ENCODE measurements at places on chromosomes 6 and 20. TPM values are rescaled to one million over a fixed set of nuclear protein-coding genes. Genes with fewer than 3 reads are reported as not detected.

HLA-G gene
- not detected for total RNA-seq

CCM2L gene
- 11.3 TPM for total RNA-seq

NFATC2 gene
- total RNA-seq: 8.8 TPM

MOCS3 gene
- 4.1 TPM for total RNA-seq

NKX2-2 gene
- not detected for total RNA-seq

CDH4 gene
- total RNA-seq: 0.45 TPM

HNF4A gene
- total RNA-seq: 0.63 TPM

FRK gene
- 0.57 TPM for total RNA-seq

COL21A1 gene
- 9.6 TPM for total RNA-seq

CYP39A1 gene
- 7.0 TPM for total RNA-seq

NR2E1 gene
- not detected for total RNA-seq

GLP1R gene
- total RNA-seq: not detected

MYB gene
- total RNA-seq: 0.83 TPM

CLIC5 gene
- 6.3 TPM for total RNA-seq

ADGB gene
- total RNA-seq: not detected

HS3ST5 gene
- total RNA-seq: 0.13 TPM

GGTLC1 gene
- not detected for total RNA-seq

TREML2 gene
- total RNA-seq: not detected

GMPR gene
- 41.9 TPM for total RNA-seq

FERMT1 gene
- 0.42 TPM for total RNA-seq

PNPLA1 gene
- not detected for total RNA-seq

TP53TG5 gene
- not detected for total RNA-seq

C20orf141 gene
- not detected for total RNA-seq

SMOC2 gene
- 45.8 TPM for total RNA-seq

MYBL2 gene
- 0.19 TPM for total RNA-seq

CD24 gene
- total RNA-seq: 3.1 TPM

BPIFB4 gene
- total RNA-seq: not detected

OPN5 gene
- not detected for total RNA-seq

C6orf89 gene
- 58.1 TPM for total RNA-seq

TRIM40 gene
- not detected for total RNA-seq

ARMH2 gene
- not detected for total RNA-seq

COX4I2 gene
- total RNA-seq: 7.1 TPM

B3GAT2 gene
- total RNA-seq: 0.11 TPM

ERVFRD-1 gene
- total RNA-seq: 0.13 TPM

PAK5 gene
- 0.06 TPM for total RNA-seq

OXT gene
- total RNA-seq: not detected

SLC35D3 gene
- total RNA-seq: 0.42 TPM

HLA-DMB gene
- 8.0 TPM for total RNA-seq
